Stimulated activated CD4-positive, alpha-beta T cell treated with anti-CD3 and anti-CD28 coated beads, Interleukin-4, amount 100 ng/mL, for 4 hours (primary cell): ENCODE measurements at places on chromosomes 7 and 10.

DNA sequence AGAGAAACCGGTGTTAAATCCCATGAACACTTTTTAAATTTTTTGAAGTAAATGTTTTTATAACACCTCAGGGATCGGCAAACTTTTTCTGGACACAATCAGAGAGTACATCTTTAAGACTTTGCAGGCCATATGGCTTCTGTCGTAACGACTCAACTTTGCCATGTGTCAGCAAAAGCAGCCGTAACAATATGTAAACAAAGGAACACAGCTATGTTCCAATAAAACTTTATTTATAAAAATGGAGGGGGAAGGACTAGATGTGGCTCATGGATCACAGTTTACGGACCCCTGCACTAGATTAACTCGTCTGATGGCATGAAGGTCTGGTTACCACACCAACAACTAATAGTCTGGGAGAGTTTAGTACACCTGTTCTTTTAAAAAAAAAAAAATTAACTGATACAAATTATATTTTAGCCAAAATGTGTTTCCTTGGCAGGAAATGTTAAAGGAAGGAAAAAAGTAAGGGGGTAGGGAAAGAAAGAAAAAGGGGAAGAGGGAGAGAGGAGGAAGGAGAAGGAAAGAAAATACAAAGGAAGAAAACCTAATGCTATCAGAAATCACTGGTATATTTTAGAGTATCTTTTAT, 50.2 kb downstream of the ABI1 start:
- no peak for DNase-seq

- no peak for DNase-seq
Measured at GRCh38 chr10:61921143-61921542, 19.6 kb downstream of the ARID5B start.

- no peak for DNase-seq
Measured at GRCh38 chr7:132082394-132082793, 493.9 kb downstream of the PLXNA4 start.

GRCh38 chr7:147096629-147097028, 980.0 kb downstream of the CNTNAP2 start:
- DNase-seq: no peak

GRCh38 chr7:131858611-131859010, 302.2 kb upstream of the PODXL start:
- DNase-seq: no peak

DNA sequence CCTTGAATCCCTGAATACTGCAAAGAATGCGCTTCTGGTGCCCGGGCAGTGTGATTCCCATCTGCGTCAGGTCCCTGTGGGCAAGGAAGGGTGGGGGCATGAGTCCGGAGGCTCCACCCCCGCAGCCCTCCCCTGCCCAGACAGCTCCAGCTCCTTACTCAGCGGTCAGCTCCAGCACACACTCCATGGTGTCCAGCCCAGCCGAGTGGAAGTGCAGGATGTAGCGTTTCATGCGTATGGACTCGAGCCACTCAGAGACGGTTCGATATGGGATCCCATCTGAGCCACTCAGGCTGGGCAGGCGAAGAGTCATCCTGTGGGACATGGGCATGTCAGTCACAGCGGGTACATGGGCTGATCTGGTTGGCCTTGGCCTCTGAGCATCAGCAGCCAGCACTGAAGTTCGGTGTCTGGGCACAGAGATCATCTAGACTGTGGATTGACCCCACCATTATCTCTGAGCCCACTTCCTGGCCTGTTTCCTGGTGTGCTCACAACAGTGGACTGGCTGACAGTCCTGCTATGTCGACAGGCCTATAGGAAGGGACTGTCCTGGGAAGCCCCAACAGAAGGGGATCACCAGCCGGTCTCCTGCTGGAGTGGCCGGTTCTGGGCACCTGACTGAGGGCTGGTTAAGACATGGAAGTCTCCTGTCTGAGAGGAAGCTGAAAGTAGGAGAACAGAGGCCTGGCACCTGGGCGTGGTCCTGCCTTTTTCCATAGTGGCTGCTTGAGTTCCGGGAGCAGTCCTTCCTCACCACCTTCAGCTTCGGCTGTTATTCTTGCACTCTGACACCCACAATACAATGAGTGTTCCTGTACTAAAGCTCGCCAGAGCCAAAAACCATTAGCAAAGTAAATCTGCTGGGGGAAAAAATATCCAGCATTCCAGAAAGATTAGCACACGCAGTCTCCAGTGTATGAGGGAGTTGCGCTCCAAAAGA, 10.6 kb downstream of the ZYX start:
- DNase-seq: no peak

GRCh38 chr10:36872702-36873393, 252.6 kb upstream of the ANKRD30A start:
- no peak for DNase-seq

DNA sequence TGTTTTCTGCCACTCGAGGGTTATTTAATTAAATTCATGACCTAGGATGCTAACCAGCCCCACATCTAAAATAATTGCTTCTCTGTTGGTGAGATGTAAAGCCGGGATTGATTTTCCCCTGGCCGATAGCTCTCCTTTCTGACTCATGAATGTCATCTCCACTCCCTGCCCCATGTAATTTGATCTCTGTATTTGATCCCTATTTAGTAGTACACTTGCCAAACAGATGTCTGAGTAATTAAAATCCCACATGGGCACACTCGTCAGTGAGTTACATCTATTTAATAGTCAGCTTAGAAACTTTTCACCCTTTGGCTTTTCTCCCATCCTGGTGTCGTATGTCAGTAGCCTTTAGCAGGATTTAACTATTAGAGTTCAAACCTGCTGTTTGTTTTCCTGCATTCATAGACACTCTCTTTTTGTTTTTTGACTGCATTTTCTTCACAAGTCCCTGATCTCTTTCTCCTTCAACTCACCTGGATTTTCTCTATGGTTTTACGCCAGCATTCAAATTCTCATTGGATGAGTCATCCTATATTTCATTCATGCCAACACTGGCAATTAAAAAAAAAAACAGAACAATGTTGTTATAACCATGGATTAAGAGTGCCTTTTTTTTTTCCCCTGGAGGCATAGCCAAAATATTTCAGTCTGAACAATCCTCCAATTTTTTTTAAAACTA, 82.7 kb downstream of the SPAG6 start:
- DNase-seq: no peak

- no peak for DNase-seq
Measured at GRCh38 chr10:73614720-73615119, 23.6 kb upstream of the USP54 start.

GRCh38 chr10:21304608-21305007, 220.9 kb downstream of the SKIDA1 start:
- DNase-seq: no peak

- no peak for DNase-seq
Measured at GRCh38 chr7:151517601-151518104, 2.0 kb downstream of the RHEB start.

- DNase-seq: no peak
Measured at GRCh38 chr7:28354601-28355402, 57.5 kb upstream of the CREB5 start.

GRCh38 chr7:86645225-86645608, 1.5 kb downstream of the GRM3 start:
- DNase-seq: no peak

GRCh38 chr7:112450807-112451761, 824 bp downstream of the IFRD1 start:
- DNase-seq: peak; percentile 84

DNA sequence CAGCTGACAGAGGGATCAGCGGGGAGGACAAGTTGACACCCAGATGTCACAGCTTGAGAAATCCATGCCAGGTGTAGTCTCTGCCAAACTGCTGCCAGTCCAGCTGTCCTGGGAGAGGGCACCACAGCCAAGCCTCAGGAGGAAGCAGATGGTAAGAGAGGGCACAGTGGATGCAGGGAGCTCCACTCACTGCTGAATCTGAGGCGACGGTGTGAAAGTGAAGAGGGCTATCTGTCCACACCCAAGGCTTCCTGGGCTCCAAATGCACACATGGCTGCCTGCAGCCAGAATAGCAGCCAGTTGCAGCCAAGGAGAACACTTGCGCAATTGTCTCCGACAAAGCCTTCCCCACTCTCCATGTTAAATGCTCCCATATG, 502.4 kb downstream of the GRID1 start:
- no peak for DNase-seq

GRCh38 chr10:132515811-132516726, 21.5 kb upstream of the INPP5A start:
- DNase-seq: no peak

DNA sequence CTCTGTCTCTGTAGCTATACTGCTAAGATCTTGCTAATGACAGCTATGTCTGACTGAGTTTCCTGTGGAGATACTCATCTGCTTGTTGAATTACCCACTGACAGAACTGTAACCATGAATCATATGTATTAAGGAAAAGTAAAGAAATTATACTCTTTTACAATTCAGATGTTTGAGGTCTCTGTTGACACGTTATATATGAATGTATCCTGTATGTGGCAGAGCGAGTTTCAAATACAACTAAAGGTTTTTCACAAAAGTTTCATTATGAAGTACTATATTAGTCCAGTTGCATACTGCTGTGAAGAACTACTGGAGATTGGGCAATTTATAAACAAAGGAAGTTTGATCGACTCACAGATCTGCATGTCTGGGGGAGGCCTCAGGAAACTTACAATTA, 232.5 kb downstream of the CDK14 start:
- no peak for DNase-seq

- no peak for DNase-seq
Measured at GRCh38 chr10:85545874-85546273, 820.7 kb downstream of the GRID1 start.

GRCh38 chr10:63375458-63375857, 90.3 kb downstream of the JMJD1C start:
- DNase-seq: no peak

DNA sequence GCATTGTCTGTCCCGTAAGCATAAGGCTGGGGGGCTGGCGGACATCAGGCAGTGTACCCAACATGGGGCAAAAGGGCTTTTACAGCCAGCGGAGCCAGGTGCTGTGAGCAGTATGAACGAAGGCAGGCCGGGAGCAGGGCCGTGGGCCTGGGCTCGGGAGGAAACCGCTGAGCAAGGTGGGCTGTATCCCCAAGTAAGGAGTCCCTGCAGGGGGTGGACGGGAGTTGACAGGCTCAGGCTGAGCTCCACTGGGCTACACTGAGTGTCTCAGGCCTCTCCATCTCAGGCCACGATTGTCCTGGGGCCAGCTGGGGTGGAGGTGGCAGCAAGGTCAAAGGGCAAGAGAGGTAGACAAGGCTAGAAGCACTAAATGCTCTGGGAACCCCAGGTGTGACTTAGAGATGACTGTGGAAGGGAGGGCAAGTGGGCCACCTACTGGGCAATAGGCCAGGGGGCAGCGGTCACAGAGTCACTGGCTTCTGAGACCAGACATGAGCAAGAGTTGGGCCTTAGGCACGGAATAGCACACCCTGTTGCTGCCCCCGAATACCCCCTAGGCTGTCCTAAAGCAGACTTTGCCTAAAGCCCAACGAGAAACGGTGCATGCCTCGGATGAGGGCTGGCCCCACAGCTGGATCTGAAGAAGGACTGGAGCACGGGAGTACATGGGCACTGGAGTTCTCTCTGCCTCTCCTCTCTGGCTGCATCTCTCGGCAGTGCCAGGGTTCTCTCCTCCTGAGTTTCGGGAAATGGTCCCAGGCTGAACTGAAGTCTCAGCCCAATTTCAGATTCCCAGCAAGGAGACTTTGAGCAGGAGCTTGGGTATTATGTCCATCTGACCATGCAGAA, 10.8 kb upstream of the RAMP3 start:
- DNase-seq: no peak

GRCh38 chr7:100874300-100874576, 665 bp upstream of the SRRT start:
- DNase-seq: no peak

DNA sequence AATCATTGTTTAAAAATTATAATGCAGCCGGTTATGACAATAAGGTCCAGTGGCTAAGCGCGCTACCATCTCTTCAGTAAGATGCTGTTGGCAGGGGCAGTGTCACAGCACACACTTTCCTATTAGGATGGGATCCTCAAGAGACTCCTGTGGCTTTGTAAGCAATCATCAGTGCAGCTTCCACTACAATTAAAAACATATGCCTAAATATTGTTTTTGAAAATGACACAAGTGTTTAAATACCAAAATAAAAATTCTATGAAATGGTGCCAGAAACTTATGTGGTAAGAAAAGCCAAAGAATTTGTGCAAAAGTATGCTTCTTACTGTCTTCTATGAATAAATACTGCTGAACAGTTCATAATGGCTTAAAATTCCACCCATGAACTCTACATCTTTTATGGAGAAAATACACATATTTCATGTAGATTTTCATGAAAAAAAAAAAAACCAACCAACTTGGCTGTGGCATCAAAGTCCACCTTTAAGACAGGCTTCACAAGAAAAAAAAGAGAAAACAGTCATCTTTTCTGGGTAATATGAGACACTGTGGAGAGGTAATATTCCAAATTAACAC, 132.8 kb downstream of the SEMA3C start:
- no peak for DNase-seq

GRCh38 chr7:115299397-115300037, 377.6 kb downstream of the MDFIC start:
- no peak for DNase-seq

DNA sequence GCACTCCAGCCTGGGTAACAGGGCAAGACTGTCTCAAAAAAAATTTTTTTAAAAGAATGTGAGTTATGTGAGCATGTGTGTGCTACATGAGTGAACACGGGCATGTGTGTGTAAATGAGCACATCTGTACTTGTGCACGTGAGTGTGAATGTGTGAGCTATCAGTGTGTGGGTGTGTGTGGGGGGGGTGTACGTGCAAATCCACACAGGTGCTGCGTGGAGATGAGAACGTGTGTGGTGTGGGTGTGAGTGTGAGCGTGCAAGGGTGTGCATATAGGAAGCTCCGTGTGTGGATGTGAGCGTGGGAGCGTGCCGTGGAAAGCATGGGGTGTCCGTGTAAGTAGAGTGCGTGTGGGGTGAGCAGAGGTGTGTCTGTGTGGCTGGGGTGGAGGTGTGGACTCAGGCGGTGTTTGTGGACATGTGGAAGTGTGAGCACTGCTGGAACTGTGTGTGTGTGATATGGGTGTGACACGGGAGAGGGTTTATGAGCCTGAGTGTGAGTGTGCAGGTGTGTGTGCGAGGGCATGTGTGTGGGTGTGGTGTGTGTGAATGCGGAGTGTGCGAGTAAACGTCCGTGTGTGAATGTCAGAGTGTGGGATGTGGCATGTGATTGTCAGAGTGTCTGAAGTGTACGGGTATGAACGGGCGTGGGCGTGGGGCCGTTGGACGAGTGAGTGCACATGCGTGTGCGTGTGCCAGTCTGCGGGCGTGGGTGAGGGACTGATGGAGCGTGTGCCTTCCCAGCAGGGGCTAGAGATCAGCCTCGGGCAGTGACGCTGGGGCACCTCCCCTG, 45.9 kb upstream of the TNRC18 start:
- no peak for DNase-seq
